ENCODE measurements at places on chromosomes 7 and 10.

DNA sequence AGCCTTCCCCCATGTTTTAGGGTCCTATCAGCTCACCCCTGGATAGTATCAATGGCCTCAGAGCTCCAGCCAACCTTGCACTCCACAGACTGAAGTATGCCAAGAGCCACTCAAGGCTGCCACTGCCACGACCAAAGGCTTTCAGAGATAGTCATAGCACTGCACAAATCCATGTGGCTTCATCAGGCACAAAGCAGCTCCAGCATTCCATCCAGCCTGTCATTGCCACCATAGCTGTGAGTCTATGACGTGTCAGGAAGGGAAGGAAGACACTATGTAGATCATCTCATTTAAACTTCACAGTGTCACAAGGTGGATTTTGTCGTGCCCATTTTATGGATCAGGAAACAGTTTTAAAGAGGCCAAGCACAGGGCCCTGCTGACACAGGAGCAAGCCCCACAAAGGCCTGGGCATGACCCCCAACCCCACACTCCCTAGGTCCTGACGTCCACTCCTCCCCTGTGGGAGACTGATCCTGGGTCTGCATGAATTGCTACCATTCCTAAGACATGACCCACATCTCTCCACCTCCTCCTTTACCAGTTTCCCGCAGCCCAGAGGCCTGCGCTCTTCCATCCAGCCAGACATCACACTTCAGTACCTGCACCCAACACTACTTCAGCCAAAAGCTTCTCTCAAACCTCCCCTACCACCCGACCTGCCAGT is 119.4 kb downstream of the DIP2C start:
- no peak for DNase-seq

GRCh38 chr10:62442006-62442405 is 67.8 kb downstream of the ZNF365 start:
- no peak for DNase-seq

- DNase-seq: no peak
Observed at GRCh38 chr7:51242881-51243518, 73.6 kb downstream of the COBL start.

GRCh38 chr10:29857843-29858701 is 201.3 kb downstream of the JCAD start:
- no peak for DNase-seq

GRCh38 chr10:102117391-102118159 is 2.6 kb downstream of the LDB1 start:
- peak; percentile 66 for DNase-seq

- no peak for DNase-seq
Observed at GRCh38 chr7:42108803-42109528, 128.0 kb downstream of the GLI3 start.

DNA sequence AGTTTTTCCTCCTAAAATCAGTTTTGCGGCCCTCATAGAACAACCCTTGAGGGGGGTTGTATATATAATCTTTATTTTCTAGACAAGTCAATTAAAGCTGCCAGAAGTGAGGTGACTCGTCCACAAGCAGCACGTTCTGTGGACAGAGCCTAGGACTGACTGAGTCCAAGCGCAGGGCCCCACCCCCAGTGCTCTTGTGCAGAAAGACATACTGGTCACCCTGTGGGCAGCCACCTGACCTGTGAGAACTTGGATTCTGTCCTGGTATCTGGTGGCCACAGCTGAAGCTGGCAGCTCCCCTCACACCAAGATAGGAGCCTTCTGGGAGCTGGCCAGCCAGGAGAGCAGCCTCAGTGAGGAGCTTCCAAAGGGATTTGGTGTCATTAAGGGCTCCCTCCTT is 89.3 kb downstream of the GRK5 start:
- DNase-seq: no peak

DNA sequence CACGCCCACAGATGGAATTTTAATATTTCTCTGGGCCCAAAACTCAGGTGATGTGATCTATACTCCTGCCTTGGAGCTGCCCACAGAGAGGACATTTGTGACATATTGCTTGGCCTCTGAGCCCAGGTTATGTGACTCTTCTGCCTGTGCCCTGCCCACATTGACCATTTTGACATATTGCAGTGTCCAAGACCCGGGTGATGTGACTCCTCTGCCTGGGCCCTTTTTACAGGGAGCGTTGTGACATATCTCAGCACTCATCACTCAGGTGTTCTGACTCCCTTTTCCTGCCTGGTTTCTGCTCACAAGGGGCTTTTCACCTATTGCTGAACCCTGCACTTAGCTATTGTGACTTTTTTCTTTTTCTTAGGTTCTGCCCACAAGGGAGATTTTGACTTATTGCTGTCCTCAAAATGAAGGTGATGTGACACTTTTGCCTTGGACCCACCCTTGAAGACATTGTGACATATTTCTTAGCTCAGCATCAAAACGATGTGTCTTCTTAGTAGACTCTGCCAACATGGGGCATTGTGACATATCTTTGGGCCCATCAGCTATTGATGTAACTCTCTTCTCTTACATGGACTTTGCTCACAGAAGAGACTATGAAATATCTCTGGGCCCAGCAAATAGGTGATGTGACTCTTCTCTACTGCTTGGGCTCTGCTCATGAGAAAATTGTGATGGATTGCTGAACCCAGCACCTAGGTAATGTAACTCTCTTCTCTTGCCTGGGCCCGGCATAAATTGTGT is 11.0 kb upstream of the ZNF107 start:
- DNase-seq: no peak

- DNase-seq: no peak
Observed at GRCh38 chr10:71394926-71395562, 1.7 kb upstream of the CDH23 start.

DNA sequence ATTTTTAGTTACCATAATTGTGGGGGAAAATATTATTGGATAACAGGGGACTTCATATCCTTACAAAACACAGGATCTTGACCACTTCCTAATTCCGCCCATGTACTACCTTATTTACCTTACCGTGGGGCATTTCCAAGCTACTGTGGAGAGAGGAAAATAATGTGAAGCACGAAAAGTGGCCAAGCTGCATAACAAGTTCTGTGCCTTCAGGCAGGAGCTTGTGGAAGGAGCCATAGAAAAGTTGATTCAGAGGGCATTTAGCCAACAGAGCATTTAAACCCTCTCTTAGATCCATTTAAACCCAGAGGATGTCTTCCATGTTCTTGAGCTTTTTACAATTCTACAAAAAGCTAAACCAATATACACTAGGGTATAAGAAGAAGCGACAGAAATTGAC is 41.6 kb downstream of the DNAJB9 start:
- no peak for DNase-seq

- no peak for DNase-seq
Observed at GRCh38 chr10:116278846-116279245, 5.8 kb upstream of the GFRA1 start.

- no peak for DNase-seq
Observed at GRCh38 chr7:140042386-140042670, 20.4 kb downstream of the PARP12 start.

DNA sequence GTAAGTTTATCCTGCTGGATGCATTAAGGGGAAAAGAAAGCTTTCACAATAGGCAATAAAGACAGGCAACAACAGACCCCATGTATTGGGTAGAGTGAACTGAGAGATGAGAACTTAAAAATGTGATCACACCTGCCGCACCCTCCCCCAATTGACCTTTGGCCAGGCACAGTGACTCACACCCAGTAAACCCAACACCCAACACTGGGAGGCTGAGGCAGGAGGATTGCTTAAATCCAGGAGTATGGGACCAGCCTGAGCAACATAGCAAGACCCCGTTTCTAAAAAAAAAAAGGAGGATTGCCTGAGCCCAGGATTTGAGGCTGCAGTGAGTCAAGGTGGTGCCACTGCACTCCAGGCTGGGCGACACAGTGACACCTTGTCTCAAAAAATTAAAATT is 86.9 kb downstream of the MPP7 start:
- DNase-seq: no peak
